NCI-H1694 treated with DMSO at 0.1 percent for 48 hours (cell line): ENCODE measurements at places on chromosomes 2 and 18.

DNA sequence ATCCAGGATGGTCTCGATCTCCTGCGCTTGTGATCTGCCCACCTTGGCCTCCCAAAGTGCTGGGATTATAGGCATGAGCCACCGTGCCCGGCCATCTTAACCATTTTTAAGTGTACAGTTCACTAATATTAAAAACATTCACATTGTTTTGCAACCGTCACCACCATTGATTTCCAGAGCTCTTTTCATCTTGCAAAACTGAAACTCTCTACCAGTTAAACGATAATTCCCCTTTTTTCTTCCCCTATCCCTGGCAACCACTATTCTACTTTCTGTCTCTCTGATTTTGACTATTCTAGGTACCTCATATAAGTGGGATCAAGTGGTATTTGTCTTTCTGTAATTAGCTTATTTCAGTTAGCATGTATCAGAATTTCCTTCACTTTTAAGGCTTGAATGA lies 16.8 kb upstream of the NEUROD1 start:
- DNase-seq = no peak

GRCh38 chr2:141557329-141558095 lies 573.3 kb downstream of the LRP1B start:
- DNase-seq = no peak

- DNase-seq = no peak
Observed at GRCh38 chr2:25366629-25367028, 24.9 kb upstream of the DNMT3A start.

DNA sequence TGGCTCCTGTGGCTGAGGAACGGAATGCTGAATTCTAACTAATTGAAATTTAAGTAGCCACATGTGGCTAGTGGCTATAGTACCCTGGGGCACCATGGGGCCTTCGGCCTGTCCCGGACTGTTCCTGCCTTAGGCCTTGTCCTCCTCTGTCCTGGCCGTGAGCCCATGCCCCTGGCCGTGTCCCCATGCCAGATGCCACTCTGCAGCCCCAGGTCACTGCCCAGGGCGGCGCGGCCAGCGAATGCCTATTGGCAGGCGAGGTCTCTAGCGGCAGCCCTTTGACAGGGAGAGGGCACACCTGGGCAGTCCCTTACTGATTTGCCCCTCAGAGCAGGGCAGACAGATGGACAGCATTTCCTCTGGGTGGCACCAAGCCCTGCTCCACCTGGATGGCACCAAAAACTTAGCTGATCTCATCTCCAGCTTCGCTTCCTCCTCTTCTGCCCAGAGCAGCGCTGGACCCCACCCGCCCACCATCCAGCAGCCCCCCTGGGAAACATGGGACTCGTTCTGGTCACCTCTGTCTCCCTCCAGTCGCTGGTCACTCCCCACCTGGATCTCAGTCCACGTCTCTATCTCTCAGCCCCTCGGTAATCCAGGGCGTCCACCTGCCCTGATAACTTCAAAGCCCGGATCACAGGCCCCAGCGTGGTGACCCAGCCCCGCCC lies 1.1 kb upstream of the DGKD start:
- DNase-seq = no peak

DNA sequence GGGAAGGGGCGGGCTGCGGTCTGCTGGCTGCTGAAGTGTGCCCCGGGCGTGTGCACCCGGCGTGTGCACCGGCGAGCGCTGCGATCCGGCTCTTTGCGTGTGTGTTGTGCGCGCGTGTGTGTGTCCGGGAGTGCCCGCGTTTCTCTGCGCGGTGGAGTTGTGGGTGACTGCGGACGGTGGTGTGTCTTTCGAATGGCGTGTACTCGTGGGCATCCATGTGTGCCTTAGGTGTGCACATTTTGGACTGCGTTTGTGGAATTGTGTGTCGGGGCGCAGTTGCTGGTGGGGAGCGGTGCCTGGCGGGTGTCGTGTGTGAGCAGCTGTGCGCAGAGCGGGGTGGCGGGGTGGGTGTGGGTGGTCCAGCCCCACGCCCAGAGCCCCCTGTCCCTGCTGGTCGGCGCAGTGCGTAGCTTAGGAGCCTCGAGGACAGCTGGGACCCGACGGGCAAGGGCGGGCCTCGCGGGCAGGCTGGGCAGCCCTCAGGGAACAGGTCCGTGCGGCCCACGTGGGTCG lies 533 bp downstream of the HPCAL1 start:
- DNase-seq = peak; percentile 28

DNA sequence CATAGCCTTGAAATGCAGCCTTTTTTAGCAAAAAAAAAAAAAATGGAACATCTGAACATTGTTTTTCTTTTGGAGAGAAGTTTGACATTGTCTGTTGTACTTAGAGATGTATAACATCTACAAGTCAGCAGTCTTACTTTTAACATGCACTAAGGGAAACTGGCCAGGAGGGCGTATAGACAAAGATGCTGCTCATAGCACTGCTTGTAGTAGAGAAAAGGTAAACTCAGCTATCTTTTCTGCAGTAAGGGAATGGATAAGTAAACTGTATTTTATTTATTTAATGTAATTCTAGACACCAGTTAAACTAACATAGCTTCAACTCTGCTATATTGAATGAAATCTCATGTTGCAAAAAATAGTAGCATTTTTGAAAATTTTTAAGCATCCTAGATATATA lies 489.6 kb downstream of the PTPRM start:
- no peak for DNase-seq

GRCh38 chr2:171432969-171433762 lies 624 bp downstream of the METTL8 start:
- DNase-seq = peak; percentile 53

DNA sequence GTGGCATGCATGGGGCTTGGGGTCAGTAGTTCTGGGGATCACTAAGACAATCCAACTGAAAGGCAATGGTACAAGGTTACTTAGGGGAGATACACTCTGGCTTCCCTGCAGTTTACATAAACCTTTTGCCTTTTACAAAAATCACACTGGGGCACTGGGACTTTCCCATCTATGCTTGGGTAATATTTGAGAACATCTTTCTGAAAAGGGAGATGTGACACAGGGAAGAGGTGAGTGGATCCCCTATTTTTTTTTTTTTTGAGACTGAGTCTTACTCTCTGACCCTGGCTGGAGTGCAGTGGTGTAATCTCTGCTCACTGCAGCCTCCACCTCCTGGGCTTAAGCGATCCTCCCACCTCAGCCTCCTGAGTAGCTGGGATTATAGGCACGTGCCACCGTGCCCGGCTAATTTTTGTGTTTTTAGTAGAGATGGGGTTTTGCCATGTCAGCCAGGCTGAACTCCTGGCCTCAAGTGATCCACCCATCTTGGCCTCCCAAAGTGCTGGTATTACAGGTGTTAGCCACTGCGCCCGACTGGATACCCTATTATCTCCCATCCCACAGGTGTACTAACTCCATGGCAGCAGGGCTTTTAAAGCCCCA lies 82.8 kb upstream of the DNMT3A start:
- no peak for DNase-seq

GRCh38 chr2:109396202-109397180 lies 217.3 kb downstream of the SEPTIN10 start:
- DNase-seq = no peak

DNA sequence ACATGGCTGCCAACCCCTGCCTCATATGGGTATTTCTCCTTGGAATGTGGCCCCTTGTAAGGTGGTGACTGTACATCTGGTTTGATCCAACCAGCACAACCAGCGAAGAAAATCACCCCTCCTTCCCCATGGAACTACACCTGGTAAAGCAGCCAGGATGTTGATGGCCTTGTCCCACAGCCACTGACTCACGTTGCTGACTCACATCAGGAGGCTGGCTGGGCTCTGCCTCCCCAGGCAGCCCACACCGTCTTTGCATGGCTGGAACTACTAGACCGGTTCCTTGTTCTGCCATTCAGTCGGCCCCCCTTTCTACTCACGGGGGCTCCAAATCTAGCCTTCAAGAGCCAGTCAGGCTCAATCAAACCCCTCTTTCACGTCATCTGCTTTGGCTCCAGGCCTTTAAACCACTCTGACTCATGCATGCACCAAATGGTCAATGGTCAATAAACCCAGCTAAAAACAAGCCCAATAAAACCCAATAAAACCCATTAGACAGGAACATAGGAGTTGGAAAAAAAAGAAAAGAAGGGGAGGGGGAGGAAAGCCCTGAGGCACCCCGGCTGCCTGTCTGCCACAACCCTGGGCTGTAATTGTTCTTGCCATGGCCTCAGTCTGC lies 114.8 kb downstream of the PLB1 start:
- DNase-seq = no peak

DNA sequence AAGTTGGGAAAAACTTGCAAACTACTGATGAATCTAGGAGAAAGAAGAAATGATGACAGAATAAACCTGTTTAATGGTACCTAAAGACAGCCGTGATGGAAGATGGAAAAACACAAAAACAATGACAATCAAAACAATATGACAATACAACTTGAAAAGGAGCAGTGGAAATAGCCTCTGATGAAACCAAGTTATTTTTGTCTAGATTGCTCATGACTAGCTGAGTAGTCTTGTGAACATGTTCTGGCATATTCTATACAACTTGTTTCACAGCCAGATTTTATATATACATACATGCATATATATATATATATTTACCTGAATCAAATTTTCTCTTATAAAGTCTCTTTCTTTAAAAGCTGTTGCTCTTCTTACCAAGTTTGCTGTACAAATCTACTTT lies 439.1 kb downstream of the TGIF1 start:
- DNase-seq = no peak

GRCh38 chr2:81171447-81171846 lies 866.9 kb upstream of the LRRTM1 start:
- DNase-seq = no peak

GRCh38 chr2:226969417-226970080 lies 133.7 kb downstream of the RHBDD1 start:
- no peak for DNase-seq

DNA sequence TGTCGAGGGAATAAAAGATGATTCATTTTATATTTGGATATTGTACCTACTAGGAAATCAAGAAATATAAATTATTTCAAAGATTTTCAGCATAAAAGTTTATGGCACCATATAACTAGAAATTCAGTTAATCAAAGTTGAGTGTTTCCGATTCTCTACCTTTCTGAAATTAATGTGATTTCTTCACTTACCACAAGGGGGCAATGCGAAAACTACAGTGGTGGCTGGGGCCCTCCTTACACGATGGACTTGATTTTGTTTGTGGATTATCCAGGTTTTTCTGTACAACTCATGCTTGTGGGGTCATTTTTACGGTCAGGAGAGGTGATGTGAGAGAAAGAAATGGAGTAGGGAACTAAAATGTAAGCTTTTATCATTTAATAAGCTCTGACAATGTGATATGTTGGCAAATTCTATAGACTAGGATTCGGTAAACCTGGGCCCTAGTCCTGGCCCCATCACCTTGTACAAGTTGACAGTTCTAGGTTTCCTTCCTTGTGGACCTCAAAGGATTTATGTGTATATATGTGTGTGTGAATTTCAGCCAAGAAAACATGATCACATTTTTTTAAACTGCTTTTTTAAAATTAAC lies 47.6 kb downstream of the G6PC2 start:
- DNase-seq = no peak

DNA sequence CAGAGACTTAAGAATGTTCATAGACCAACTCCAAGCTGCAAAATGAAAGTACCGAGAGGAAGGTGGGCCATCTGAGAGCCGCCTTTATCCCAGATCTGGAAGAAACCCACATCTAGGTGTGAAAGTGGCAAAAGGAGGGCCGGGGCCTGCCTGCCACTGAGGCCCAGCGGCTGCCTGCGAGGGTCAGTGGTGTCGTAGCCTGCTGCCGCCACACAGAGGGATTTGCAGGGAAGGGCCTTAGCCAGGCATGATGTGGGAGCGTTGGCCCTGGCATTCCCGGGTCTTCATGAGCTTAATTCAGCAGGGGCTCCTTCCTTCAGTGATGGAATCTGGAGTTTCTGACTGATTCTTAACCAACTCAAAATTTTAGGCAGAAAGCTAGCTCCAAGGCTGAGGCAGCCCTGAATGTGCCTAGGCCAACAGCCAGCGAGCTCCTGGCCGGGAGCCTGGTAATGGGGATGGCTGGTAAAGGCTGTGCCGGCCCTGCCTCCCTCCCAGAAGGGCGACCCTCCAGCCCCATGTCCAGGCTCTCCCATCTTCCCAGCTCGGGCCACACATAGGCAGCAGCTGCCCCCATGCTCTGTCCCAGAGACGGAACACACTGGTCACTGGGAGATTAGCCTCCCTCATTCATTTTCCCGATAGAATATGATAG lies 230.1 kb downstream of the AGAP1 start:
- no peak for DNase-seq

GRCh38 chr2:45962177-45962921 lies 310.9 kb downstream of the PRKCE start:
- peak; percentile 61 for DNase-seq
